Bronchial epithelial cell (primary cell): ENCODE measurements at places on chromosomes 16 and 17. TPM values are rescaled to one million over a fixed set of nuclear protein-coding genes. Genes with fewer than 3 reads are reported as not detected.
A peak's percentile ranks its signal among the peaks of the same experiment; 100 is the strongest.

GRCh38 chr17:50130559-50131305 lies 772 bp upstream of the SAMD14 start:
- no peak for DNase-seq

GRCh38 chr17:14209215-14209614 lies 27.4 kb downstream of the CDRT15 start:
- no peak for DNase-seq

DNA sequence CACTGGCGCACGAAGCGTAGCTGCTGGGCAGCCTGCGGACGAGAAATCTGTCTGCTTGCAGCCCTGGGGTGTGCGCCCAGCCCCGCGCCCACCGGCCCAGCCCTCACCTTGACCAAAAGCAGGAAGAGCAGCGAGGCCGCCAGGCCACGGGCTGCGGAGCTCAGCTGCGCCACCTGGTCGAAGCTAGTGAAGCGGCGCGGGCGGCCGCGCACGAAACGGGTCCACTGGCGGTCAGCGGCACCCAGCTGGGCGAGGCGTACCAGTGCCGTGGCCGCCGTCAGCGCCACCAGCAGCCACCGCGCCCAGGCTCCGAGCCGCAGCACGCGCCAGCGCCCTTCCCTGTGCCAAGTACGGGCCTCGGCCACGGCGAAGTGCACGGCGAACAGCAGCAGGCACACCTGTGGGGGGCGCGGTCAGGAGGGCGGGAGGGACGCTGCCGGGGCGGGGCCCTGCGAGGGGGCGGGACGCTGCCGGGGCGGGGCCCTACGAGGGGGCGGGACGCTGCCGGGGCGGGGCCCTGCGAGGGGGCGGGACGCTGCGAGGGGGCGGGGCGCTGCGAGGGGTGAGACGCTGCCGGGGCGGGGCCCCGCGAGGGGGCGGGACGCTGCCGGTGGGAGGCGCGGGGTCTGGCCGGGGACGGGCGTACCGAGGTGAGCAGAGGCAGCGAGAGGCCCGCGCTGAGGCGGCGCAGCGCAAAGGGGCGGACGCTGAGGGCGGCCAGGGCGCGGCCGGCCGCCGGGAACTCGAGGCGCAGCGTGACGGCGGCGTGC lies 43.2 kb downstream of the TSC2 start:
- peak; percentile 62 for DNase-seq

DNA sequence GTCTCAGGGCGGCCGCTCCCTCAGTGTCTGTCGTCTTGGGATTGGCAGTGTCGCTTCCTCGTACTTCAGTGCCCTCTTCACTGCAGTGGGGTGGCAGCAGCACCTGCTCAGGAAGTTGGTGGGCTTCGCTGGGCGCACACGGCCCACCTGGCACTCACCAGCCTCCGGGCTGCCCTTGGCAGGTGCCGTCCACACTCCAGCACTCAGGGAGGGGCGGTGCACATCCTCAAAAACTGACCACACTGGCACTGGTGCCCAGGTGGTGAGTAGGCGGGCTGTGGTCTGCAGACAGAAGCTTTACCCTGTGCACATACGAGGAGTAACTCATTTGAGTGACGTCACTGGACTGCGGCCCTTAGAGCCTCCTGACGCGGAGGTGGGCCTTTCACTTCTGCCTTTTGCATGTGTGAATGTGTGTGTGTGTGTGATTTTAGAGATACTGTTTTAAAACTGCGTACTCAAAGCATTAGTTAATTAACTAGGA lies 94.6 kb downstream of the BANP start:
- DNase-seq, result no peak

DNA sequence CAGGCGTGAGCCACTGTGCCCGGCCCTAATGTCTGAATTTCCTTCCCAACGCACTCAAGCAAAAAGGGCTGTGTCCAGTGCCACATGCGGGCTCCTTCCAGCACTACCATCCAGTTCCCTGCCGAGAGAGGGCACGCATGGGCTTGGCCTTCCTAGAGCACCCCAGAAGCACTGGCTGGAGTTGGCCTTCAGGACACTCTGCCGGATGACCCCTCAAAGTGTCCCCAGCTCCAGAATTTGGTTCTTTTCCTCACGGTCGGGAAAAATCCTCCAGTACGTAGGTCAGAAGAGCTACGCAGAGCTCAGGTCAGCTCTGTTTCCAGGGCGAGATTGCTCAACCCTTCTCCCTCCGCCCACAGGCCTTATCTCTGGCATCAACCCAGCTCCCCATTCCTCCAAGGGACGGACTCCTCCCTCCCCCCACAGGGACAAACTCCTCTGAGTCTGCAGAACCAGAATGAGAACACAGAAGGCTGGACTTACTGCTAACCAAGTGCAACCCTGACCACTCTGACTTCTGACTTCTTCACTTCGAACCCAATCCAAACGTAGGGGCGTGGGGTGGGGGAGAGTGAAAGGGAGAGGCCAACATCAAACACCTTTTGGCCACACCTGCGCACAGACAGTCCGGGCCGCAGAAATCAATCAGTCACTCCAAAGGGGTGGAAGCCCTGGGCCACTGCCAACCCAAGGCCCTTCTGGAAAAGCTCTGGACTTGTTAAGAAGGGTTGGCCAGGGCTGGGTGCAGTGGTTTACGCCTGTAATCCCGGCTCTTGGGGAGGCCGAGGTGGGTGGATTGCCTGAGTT lies 3.6 kb downstream of the CDC42EP4 start:
- peak; percentile 85 for DNase-seq

DNA sequence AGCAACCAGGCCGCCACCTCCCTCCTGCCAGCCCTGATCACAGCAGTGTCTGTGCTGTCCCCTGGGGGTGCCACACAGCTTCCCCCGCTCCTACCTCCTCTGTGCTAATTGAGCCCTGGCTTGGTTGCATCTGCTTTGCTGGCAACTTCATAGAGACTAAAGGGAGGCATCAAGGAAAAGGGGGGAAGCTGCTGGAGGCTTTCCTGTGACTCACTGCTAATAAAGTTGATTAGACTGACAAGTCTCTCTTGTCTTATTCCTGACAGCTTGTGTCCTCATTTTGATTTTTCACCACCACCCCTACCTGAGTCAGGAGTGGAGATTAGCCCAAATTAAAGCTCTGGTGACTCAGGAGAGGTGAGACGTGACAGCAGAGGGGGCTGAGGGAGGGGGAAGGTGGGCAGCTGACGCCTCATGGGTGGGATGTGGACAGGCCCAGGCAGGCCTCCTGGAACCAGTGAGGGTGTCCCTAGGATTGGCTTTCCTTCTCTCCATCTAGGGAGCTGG lies 310.0 kb downstream of the CBLN1 start:
- DNase-seq, result peak; percentile 89

DNA sequence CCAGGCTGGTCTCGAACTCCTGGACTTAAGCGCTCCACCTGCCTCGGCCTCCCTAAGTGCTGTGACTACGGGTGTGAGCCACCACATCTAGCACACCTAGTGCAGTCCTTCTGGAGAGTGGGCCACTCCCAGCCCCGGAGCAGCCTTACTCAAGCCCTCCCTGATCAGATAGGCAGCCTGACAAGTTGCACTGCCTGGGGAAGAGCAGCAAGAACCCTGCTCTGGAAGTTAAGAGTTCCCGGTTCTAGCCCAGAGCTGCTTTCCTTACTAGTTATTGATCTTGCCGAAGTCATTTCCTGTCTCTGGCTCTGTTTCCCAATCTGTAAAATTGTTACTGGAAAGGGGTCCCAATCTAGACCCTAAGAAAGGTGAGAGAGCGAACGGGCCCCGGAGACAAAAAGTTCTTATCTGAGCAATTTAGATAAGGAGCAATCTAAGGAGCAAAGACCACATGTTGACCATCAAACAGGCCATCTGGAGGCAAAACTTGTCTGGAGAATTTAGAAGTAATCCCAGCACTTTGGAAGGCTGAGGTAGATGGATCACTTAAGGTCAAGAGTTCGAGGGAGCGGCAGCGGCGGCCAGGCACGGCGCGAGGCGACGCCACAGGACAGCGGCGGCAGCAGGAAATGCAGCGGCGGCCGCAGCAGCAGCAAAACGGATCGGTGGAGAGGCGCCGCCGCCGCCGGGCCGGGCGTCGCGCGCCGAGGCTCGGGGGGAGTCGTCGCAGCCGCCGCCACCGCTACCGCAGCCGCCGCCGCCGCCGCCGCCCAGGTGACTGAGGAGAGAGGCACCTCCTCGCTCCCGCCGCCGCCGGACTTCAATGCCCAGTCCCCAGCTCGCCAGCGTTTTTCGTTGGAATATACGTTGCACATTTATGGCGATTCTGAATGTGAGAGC lies 4.3 kb upstream of the NAGLU start:
- peak; percentile 20 for DNase-seq

- DNase-seq, result no peak
Measured at GRCh38 chr16:75354170-75354569, 79.1 kb downstream of the CFDP1 start.

- no peak for DNase-seq
Measured at GRCh38 chr16:12903407-12904328, 2.3 kb downstream of the SHISA9 start.

DNA sequence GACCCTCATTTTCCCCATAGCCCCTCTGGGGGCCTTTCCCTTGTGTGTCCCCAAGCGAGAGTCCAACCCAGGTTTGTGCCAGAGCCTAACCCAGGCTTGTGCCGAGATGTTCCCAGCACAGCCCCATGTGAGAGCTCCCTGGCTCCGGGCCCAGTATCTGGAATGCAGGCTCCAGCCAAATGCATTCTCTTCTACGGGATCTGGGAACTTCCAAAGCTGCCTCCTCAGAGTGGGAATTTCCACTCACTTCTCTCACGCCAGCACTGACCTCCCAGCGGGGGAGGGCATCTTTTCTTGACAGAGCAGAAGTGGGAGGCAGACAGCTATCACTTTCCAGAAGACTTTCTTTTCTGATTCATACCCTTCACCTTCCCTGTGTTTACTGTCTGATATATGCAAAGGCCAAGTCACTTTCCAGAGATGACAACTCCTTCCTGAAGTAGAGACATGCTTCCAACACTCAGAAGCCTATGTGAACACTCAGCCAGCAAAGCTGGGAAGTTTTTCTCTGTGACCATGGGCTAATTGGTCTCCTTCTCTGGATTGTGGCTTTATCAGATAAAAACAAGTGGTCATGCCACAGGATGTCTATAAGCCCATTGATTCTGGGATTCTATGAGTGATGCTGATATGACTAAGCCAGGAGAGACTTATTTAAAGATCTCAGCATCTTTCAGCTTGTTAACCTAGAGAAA lies 2.5 kb upstream of the CCL2 start:
- peak; percentile 16 for DNase-seq

DNA sequence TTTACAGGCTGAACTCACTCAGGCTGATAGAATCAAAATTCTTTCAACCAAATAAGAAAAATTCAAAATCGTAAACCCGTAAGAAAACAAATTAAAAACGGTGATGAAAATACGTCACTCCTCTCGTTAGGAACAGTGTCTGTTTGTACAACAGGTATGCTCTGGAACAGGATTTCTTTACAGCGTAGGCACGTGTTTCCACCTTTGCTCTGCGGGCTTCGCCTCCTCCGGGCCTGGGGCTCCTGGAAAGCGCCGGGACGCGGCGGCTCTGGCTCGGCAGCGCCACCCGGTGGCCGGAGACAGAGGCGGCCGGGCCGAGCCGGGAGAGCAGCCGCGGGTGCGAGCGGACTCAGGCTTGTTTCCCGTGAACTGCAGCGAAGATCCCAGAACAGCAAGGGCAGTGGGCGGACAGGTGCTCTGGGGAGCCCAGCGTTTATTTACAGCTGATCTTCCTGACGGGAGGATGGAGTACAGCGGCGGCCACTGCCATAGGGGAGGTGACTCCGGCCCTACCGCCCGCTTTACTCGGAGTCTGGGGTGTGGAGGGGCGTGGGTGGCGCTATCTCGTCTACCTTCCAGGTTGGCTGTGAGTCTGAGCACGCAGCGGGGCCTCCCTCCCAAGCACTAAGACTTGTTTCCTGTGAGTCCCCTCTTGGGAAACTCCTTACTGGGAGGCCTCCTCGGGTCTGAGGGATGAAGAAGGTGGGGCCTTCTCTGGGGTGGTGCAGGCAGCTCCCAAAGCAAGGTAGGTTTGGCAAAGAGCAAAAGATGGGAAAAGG lies 40.5 kb upstream of the ATP2A3 start:
- DNase-seq, result peak; percentile 5

The SEPTIN12 gene
- total RNA-seq, result not detected in 2 replicates

The KCNJ18 gene
- total RNA-seq, result not detected in 2 replicates
